ENCODE measurements at places on chromosomes 13 and 19.

GRCh38 chr19:40216013-40216776 lies 2.0 kb downstream of the TTC9B start:
- no peak for DNase-seq

GRCh38 chr19:21566073-21566472 lies 60.7 kb downstream of the ZNF429 start:
- DNase-seq, result peak; percentile 30

GRCh38 chr19:46704379-46705076 lies 12.4 kb downstream of the PRKD2 start:
- peak; percentile 54 for DNase-seq

GRCh38 chr13:32850316-32851052 lies 165.7 kb upstream of the KL start:
- no peak for DNase-seq

- no peak for DNase-seq
Observed at GRCh38 chr19:51082611-51083010, at the start of gene KLK14. TSS of gene KLK14 (minus strand) at chr19:51082887. CDS start at chr19:51082614, 273 bp downstream.

- no peak for DNase-seq
Observed at GRCh38 chr13:80865329-80865728, 524.4 kb upstream of the SPRY2 start.

- DNase-seq, result no peak
Observed at GRCh38 chr13:58579468-58579867, 947.9 kb downstream of the PCDH17 start.

DNA sequence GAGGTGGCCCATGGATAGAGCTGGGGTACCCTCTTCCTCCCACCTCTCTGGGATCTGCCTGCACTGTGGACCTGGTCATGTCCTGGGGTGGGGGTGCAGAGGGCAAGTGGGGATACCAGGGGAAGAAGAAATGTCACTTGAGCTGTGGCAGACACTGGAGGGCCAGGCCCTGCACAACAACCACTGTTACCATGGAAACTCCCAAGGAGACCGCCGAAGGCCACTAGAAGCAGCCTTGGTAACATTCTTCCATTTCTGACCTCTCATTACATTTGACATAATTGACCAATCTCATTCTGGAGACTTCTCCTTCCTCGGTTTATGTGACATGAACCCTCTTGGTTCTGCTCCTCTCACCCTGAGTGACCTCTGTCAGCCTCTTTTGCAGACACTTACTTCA lies 179.9 kb upstream of the SERP2 start:
- DNase-seq, result no peak

DNA sequence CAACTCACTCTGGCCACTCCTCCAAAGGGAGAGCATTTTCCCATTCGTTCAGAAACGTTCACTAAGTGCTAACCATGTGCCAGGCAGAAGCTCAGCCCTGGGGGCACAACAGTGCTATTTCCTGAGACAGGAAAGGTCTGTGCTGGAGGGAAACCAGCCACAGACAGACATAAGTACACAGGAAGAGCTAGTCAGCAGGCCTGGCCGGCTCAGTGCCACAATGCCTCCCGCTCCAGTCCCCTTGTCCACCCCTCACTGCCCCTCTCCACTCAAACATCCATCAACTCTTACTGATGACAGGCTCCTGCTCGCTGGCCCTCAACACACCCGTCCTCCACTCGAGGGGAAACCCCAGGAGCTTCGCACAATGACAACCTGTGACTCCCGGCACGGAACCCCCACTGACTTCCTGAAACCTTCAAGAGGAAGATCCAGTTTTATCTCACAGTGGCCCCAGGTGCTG lies 11.3 kb upstream of the PLA2G4C start:
- DNase-seq, result no peak

- DNase-seq, result no peak
Observed at GRCh38 chr13:23656637-23657371, 86.6 kb downstream of the TNFRSF19 start.

DNA sequence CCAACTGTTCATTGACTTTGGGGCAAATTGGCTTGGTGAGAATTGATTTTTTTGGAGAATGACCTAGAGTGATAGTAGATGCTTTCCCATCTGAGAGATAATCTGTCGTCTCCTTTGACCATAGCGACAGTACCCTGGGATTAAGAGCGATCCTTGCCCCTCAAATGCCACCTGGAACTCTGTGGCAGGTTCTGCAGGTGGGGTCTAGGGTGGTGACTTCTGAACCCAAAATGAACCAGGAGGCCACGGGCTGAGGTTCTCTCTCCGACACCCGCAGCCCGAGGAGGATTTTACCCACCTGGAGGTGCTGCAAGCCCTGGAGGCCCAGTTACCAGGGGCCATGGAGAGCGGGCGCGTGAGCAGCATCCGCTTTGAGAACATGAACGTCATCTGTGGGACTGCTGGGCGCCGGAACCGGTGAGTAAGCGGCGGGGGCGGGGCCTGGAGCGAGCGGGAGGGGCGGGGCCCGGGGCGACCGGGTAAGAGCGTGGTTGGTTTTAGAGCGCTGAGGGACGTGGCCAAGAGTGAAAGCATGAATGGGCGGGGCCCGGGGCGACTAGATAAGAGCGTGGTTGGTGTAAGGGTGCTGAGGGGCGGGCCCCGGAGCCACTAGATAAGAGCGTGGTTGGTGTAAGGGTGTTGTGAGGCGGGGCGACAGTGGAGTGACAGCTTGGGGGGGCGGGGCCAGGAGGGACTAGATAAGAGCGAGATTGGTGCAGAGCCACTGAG lies 8.6 kb downstream of the C19orf81 start:
- peak; percentile 74 for DNase-seq

- DNase-seq, result no peak
Observed at GRCh38 chr19:51559240-51559639, 11.8 kb upstream of the ZNF175 start.

DNA sequence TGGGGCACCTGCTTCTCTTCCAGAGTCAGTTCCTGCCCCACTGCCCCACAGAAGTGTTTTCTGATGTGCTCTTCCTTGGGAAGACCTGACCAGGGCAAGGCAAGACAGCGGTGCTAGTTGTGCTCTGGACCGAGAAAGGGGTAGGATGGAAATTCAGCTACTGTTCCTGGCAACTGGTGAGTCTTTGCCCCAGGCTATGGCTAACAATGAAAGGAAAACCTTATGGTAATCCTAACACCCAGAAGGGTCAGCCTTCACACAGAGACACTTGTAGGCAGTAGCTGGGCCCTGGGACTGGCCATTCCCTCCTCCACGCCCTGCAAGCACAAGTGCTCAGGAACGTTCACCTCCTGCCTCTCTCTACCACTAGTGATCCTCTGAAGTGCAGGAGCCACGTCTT lies 9.6 kb upstream of the CYSLTR2 start:
- DNase-seq, result no peak

DNA sequence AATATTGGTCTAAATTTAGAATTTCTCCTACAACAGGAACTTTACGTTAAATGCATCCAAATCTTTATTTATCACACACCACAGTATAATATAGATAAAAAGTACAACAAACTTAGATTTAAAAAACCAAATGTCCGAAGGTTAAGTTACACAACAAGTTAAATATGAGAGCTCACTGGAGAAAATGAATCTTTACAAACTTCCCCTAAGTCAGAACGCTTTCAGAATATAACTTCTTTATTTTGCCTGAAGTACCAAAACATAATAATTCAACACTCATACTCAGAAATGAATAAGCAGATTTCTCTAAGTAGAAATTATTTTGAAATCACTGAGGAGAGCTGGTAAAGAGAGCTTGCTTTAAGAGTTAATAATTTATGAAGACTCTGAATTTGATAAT lies 33.8 kb downstream of the TSC22D1 start:
- DNase-seq, result no peak

- no peak for DNase-seq
Observed at GRCh38 chr19:33678796-33679585, 57.2 kb downstream of the CHST8 start.
